Central memory CD4-positive, alpha-beta T cell (primary cell): ENCODE measurements at places on chromosomes 1 and 21.

DNA sequence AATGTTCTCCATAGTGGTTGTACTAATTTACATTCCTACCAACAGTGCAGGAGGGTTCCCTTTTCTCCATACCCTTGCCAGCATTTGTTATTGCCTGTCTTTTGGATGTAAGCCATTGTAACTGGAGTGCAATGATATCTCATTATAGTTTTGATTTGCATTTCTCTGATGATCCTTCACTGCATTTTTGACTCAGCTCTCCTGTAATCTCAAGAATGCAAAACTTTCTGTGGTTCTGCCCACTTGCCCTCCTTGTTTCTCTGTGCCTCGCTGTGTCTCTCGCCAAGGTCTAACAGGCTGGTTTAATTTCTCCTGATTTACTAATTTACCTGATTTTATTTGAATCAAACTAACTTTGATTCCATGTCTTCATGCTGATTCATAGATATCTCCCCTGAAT lies 407.9 kb downstream of the ZP4 start:
- DNase-seq, result no peak

GRCh38 chr1:20302108-20302471 lies 11.4 kb downstream of the VWA5B1 start:
- no peak for DNase-seq

GRCh38 chr1:245598524-245599305 lies 443.9 kb downstream of the KIF26B start:
- DNase-seq, result no peak

DNA sequence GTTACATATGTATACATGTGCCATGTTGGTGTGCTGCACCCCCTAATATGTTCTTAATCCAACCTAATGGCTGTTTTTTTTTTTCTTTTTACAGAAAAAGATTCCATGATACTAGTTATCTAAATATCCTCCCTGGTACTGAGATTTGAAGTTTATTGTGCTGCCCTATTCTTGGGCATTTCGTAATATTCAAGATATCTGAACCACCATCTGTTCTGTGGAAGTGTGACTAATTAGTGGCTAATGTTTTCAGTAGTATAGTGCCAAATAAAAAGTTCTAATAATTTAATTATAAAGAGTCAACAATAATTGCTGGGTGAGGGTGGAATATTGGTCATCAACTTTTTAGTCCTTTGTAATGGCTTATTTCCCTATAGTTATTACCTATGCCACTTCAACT lies 217.5 kb downstream of the GABPA start:
- DNase-seq, result no peak

- DNase-seq, result no peak
Observed at GRCh38 chr1:164320790-164321731, 237.9 kb upstream of the PBX1 start.

DNA sequence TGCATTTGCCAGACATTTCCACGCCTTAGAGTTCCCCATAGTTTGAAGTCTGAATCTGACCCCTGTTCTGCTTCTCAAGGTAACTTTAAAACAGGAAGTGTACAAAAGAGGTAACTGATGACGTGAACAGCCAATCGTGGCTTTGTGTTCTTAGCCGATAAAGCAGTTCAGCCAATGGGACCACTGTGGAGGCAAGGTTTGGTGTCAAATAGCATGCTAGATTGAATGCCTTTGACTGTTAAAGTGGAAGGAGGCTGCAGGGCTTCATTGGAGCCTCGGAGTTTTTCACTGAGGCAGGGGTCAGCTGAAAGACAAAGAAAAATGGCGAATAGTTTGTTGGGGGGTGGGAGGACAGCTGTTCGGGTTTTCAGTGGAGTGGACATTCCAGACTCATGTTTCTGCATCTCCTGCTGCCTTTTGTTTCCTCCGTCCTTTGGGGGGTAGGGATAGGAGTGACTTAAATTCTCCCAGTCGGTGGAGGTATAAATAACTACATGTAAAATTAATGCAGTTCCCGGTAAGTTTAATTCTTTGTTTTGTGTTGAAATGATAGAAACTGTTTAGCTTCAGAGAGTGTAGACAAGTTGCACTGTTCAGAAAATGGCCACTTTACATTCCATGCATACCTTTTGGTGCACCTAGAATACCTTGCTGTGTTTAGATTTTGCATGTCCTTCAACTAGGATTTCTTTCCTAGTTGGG lies 17.7 kb downstream of the NFYC start:
- peak; percentile 86 for DNase-seq

DNA sequence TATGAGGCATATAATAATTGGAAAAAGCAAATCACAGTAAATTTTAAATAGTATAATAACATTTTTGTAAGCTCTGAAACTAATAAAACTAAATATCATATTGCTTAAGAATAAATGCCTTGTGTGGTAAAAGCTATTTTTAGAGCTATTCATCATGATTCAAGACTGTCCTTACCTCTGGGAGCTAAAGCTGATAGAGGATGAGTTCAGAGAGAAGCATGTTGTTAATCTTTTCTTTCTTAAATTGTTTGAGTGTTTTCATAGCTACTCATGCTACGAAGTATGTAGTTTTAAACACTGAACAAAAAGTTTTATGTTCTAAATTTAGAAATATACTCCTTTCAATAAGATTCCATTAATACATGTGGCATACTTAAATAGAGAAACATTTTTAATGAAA lies 30.5 kb downstream of the IFI16 start:
- DNase-seq, result no peak

DNA sequence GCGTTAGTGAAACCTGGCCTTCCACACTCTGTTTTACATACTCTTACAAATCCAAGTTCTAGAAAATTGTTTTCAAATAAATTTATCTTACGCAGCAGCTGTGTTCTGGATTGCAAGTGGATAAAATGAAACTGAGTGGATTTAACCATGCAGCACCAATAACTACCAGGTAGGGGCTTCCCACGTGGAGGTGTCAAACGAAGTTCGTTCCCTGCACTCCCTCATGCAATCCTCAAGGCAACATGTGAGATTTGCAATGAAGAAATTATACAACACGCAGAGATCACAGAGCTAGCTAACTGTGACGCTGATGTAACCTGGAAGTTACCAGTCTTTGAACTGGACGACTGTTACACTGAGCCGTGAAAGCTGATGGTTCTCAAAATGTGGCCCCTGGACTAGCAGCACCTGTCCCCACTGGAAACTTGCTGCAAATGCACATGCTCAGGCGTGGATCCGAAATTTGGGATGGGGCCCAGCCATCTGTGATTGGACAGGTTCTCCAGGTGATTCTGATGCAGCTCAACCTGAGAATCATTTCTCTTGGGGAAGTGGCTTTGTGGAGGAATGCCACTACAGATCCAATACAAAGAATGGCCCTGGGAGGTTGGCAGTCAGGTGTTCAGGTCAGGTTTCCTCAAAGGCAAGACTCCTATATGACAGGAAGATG lies 36.3 kb downstream of the RSPH1 start:
- no peak for DNase-seq

DNA sequence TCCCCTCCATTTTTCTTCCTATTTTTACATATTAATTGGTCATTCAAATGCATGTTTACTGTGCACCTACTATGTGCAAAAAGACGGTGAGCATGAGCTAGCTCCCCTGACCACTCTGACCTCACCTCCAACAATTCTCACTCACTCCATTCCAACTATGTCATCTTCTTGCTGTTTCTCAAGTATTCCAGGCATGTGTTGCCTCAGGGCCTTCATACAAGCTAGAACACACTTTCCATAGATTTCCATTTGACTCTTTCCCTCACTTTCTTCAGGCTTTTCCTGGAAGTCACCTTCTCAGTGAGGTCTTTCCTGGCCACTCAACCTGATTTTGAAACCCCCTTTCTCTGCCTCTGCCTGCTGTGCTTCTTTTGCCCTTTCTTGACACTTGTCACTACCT lies 32.6 kb downstream of the CHIA start:
- no peak for DNase-seq

- DNase-seq, result no peak
Observed at GRCh38 chr1:224726441-224727182, 110.5 kb downstream of the CNIH3 start.

DNA sequence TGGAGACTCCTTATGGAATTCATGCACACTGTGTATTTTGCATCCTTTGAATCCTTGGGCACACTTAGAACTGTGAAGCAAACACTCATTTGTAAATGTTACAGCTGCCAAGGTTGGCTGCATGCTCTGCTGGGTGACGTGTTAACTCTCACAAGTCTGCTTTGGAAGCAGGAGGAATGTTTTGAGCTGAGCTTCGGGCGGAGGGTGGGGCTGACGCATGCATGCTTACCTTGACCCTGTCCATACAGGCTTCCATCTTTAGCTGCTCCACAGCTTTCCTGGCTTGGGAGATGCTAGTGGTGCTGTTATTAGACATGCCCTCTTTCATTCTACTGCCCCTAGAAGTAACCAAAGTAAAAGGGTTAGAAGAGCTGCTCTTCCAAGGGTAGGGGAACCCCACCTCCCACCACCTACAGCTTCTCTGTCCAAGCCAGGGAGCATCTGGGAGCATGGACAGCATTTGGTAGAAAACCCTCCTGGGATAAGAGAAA lies 66.0 kb downstream of the GNG4 start:
- no peak for DNase-seq

DNA sequence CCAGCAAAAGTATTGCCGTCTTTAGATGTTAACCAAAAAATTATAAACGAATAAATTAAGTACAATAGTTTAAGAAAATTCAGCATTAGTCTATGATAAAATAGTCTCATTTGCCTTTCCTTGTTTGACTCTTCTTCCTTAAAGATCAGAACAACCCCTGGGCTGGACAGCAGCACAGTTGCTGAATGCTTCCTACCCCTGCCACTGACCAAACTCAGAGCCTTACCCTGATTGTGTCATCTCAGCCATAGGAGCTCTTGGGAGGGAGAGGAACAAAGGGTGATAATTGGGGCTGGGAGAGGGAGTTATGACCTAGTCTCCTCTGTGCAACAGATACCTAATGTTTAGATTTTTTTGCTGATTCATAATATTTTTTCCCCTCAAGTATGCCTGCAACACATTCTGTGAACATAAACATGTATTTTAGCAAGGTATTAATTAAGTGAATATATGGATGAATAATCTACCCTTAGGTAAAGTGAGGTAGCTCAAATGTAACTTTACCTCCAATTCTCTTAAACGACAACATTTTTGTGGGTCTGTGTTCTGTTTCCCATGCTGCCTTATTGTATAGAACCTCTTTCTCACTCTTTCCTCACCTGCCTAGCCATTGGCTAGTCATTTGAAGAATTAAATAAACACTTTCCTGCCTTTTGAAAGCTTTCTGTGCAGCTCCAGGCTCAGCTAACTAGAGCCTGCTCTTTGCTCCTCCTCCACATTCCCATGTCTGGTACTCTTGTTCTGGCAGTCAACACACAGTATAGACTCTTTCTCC lies 46.1 kb downstream of the FGGY start:
- no peak for DNase-seq

- no peak for DNase-seq
Observed at GRCh38 chr1:7583291-7584096, 187.6 kb upstream of the VAMP3 start.
